ENCODE measurements at places on chromosomes 5 and 9.

DNA sequence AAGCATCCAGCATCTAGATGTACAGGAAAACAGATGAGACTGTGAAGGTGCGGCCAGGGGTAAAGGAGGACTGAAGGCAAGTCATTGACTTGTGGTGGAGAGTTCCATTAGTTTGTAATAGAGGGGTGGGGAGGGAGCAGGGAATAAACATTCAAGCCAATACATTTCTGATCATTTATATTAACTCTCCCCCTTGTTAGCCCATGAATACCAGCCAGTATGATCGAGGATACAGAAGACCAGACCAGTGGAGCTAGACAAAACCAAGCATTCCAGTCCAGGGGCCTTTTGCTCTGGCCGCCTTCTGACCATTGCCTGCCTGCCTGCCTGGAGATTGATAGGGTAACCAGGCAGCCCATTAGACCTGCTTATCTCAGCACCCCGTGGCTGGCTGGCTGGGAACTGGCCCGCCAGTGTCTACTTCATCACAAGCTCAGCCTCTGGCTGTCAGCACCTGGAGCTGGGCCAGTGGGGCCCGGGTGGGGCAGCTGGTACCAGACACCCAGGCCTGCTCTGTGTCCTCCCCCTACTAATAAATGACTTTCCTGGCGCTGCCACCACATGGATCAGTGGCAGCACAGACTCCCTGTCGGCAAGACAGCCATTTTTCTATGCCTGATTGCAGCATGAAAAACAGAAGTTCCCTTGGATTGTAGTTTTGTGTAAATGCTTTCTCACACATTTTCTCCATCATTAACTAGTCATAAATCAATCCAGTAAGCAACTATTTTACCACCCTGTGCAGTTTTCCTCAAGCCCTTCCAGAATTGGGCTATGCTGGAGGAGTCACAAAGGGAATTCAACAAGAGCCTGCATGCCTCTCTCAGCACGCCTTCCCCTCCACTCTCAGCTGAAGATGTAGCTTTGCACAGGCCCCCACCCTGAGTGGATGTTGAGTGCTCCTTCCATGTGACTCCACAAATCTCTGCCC lies 181.3 kb downstream of the SNCAIP start:
- no peak for DNase-seq

GRCh38 chr5:73815631-73816030 lies 189.6 kb downstream of the ARHGEF28 start:
- no peak for DNase-seq

DNA sequence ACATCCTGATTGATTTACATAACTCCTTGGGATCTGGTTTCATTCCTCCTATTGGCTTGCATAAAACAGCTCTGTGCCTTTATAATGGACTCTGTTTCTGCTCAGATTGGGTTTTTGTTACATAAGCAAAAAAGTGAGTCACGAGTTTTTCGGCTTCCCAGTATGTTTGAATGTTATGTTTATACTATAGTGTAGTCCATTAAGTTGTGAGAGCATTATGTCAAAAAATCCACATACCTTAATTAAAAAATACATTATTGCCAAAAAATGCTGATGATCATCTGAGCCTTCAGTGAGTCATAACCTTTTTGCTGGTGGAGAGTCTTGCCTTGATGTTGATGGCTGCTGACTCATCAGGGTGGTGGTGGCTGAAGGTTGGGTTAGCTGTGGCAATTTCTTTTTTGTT lies 144.6 kb downstream of the CCDC171 start:
- DNase-seq: peak; percentile 60

DNA sequence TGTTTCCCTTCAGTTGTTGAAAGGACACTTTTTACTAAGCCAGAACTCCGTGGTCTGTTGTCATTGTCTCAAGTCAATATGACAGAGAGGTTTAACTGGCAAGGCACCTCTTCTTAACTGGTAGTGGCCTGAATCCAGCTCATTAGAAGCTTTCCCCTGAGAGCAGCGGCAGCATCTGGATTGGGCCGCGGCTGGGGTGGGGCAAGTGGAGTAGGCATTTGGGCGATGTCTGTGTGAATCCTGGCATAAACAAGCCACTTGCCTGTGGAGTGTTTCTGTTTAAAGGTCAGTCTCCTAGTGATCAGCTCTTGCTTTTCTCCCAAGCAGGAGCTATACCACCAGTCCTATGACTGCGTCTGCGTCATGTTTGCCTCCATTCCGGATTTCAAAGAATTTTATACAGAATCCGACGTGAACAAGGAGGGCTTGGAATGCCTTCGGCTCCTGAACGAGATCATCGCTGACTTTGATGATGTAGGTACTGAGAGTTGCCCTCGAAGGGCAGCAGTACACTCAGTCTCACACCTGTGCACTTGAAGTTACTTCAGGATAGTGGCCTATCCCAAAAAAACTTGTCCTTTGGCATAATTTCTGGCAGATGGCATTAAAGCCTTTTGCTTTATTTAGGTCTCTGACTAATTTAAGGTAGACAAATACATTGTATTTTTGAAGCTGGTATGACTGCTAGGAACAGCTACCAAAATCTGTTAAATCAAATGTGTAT lies 48.9 kb downstream of the CFAP90 start:
- DNase-seq: no peak

GRCh38 chr9:109448223-109448622 lies 49.9 kb downstream of the PTPN3 start:
- no peak for DNase-seq

- DNase-seq: no peak
Measured at GRCh38 chr9:75461183-75461582, 372.9 kb downstream of the OSTF1 start.

DNA sequence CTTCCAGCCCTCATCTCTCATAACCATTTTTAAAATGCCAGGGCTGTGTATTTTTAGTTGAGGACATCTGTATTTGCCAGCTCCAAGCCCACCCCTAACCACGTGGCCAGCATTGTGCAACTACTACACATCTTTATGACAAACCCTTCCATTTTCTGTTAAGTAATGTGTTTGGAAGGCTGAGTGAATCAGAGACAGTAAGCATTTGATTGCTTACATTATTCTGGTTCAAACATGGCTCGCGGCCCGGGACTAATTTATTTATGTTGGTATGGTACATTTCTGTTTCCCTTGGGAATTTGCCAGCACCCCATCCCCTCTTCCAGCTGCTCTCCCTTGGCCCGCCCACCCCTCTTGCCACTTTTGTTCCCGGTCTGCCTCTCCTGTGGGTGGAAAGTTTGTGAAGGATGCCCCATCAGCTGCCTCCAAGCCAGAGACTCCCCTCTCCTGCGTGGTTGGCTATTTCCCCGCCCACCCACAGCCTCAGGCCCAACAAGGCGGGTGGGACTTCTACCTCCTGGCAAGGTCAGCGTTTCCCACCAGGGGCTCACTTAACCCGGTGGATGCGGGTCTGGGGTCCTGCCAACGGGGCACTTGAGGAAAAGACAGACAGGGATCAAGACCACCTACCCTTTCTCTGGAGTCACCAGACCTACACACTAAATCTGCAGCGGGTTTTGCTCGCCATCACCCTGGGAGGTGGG lies 162.2 kb downstream of the HSD17B3 start:
- peak; percentile 90 for DNase-seq
